ENCODE measurements at places on chromosomes 13 and 19.

DNA sequence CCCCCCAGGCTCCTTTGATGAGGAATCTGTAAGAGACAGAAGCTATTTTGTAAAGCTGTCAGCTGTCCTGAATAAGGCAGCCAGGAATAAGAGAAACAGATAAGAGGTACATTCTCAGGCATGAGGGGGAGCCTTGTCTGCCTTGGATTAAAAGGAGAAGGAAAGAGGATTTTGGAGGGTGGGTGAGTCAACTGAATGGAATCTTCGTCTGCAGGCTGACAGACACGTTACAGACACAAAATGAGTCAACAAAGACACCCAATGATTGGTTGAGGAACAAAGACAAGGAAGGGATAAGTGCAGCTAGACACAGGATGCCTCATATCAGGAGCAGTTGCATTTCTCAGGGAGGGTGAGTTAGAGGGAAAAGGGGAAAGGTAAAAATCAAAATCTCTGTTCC is 162.5 kb downstream of the OLFM4 start:
- no peak for DNase-seq

GRCh38 chr13:106464076-106464475 is 71.4 kb downstream of the EFNB2 start:
- DNase-seq = no peak

- no peak for DNase-seq
These were observed 7.3 kb upstream of the SLC7A9 start for GRCh38 chr19:32876919-32877285.

DNA sequence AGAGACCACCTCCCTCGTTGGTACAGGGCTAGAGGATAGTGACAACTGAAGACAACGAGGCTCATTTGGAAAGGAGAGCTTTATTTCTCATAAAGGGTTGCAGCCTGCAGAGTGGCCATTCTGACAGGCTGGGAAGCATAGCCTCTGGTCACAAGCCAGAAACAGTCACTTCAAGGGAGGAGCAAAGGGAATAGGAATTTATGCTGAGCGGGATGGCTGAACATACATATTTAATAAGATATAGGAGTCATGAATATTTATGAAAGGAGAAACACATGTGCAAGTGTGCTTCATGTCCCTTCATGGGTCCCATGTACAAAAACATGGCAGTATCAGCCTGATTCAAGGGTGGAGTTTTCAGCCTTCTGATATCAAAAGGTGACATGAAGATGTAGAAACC is 27.1 kb upstream of the URI1 start:
- DNase-seq = no peak

GRCh38 chr13:89925107-89925506 is 1422.4 kb upstream of the MIR17HG start:
- no peak for DNase-seq

- no peak for DNase-seq
These were observed 19.5 kb downstream of the SLC46A3 start for GRCh38 chr13:28699246-28699645.

GRCh38 chr19:56837004-56837403 is 3.5 kb downstream of the PEG3 start:
- no peak for DNase-seq

- DNase-seq = peak; percentile 33
These were observed at the start of gene AKT2 for GRCh38 chr19:40284501-40285352. AKT2 (minus strand) TSS chr19:40285345; CDS start chr19:40265267, 20,078 bp downstream.

GRCh38 chr13:63696055-63696454 is 2280.4 kb upstream of the PCDH20 start:
- no peak for DNase-seq

DNA sequence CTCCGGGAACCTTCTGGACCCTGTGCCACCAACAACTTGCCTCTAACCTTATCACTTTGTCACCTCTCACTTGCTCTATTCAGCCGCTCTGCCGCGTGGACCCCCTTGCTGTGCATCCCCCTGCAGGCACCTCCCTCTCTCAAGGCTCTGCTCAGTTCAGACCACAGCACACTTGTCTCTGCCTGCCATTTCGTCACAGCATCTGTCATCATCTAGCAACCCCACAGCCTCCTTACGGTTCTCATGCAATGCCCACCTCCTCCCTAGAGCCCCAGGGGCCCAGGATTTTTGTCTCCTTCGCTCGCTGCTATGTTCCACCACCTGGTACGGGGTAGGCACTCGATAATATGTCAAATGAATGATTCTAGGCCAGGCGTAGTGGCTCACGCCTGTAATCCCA is 4.8 kb downstream of the HAUS8 start:
- DNase-seq = no peak

GRCh38 chr19:53422551-53422950 is 9.2 kb upstream of the ZNF761 start:
- DNase-seq = no peak

GRCh38 chr13:111431206-111431605 is 110.8 kb downstream of the TEX29 start:
- DNase-seq = no peak

DNA sequence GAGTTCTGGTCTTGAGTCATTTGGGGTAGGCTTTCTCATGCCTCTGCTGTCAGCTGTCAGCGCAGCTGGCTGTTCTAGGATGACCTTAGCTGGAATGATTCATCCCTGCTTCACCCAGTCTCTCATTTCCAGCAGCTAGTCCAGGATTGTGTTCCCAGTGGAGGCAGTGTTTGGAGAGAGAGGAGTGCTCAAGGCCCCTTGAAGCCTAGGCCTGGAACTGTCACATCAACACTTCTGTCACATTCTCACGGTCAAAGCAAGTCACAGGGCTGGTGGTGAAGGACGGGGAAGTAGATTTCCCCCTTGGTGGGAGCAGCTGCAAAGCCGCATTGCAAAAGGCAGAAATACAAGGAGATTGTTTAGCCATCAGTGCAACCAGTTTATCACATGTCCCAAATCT is 15.2 kb downstream of the TPT1 start:
- no peak for DNase-seq

GRCh38 chr19:14505488-14506239 is 9.7 kb upstream of the GIPC1 start:
- peak; percentile 54 for DNase-seq

GRCh38 chr19:4057931-4058692 is 8.6 kb downstream of the ZBTB7A start:
- DNase-seq = peak; percentile 60

- DNase-seq = no peak
These were observed 319.8 kb downstream of the FOXO1 start for GRCh38 chr13:40346592-40346991.

- no peak for DNase-seq
These were observed 20.8 kb upstream of the CASP14 start for GRCh38 chr19:15028490-15028889.

DNA sequence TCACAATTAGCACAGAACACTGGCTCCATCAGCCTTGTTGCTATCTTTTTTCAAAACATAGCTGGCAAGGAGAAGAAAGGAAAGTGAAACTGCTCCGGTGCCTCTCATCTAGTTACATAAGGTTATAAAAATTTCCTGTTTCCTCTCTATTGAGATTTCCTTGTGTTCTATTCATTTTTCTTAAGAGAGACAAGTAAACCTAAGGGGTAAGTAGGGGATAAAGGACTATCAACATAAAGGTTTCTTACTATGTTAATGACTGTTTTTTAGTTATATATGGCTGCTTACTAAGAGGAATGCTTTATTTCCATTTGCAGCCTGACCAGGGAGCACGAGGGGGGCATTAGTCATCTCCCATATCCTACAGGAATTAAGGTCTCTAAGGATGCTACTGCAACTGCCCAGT is 73.2 kb upstream of the MLNR start:
- no peak for DNase-seq

DNA sequence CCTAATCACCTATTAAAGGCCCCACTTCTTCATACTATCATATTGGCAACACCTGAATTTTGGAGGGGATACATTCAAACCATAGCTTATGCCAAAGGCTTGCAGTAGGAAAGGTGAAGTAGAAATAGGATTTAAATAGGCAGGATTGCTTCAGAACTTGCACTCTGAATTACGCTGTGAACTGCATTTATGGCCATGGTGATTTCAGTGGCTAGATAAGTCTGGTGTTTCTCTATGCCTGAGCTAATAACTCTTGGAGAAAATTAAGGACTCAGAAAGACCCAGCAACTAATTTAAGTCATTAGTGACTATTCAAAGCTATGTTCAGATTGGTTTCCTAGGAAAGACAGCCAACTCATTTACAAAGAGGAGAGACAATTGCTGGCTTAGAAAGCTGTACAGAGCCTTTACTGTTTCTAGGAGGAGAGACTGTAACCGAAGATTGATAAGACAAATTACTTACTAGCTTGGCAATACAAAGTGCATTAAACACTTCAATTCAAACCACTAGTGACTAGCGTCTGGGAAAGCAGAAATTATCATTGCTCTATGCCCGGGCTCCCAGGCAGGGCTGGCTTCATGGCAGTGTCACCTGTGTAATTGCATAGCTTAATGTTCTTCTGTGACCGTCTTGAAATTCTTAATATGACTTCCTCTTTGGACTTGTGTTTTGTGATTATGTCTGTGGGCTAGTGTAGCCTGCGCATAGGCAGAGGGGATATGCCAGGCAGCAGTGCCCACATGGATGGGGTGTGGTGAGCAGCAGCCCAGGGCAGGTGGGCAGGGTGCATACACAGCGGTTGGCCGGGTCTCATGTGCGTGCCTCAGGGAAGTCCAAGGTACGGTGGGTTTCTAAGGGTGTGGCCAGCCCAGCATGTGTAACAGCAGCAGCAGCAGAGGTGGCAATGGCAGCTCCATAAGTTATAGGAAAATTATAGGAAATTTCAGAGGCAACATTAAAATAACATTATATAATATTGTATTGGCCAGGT is 60.1 kb downstream of the KL start:
- no peak for DNase-seq

- no peak for DNase-seq
These were observed 293.7 kb downstream of the PCDH17 start for GRCh38 chr13:57925250-57925649.

DNA sequence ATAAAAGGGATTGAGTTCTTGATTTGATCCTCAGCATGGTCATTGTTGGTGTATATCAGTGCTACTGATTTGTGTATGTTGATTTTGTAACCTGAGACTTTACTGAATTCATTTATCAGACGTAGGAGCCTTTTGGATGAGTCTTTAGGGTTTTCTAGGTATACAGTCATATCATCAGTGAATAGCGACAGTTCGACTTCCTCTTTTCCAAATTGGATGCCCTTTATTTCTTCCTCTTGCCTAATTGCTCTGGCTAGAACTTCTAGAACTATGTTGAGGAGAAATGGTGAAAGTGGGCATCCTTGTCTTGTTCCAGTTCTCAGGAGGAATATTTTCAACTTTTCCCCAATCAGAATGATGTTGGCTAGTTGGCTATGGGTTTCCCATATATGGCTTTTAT is 27.0 kb downstream of the POMP start:
- no peak for DNase-seq

DNA sequence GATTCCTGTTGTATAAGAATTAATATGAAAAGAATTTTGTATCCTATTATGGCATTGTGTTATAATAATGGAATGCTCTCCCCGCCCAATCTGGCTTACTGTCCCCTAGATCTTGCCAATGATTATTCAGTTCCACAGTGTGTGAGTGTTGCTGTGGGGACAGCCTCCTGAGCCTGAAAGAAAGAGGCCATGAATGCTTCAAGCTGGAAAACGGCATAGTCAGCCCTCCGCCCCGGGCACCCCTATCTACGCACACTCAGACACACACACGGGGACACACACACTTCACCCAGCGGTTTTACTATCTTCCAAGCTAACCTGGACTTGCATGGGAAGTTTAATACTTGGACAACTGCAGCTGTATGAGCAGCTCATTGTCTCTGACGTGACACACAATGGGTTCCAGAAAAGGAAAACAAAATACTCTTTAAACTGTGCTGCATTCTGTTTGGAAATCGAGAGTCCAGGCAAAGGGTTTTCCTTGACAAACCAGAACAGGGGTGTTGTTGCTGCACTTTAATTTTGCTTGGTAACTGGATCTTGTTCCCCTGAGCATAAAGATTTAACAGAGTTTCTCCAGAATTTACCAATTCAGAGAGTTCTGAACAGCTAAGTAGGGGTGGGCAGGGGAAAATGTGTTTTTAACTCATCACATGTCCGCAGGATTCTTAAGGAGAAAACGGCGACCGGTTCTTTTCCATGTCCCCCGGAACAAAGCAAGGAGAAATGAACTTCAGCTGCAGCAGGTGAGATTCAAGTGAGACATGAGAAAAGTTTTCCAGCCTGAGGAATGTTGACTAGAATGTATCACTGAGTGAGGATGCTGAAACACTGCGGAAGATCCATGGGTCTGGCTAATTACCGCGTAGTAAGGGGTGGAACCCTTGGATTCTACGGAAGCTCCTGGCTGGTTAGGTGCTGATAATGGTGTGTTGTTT is 472.9 kb downstream of the FOXO1 start:
- no peak for DNase-seq

DNA sequence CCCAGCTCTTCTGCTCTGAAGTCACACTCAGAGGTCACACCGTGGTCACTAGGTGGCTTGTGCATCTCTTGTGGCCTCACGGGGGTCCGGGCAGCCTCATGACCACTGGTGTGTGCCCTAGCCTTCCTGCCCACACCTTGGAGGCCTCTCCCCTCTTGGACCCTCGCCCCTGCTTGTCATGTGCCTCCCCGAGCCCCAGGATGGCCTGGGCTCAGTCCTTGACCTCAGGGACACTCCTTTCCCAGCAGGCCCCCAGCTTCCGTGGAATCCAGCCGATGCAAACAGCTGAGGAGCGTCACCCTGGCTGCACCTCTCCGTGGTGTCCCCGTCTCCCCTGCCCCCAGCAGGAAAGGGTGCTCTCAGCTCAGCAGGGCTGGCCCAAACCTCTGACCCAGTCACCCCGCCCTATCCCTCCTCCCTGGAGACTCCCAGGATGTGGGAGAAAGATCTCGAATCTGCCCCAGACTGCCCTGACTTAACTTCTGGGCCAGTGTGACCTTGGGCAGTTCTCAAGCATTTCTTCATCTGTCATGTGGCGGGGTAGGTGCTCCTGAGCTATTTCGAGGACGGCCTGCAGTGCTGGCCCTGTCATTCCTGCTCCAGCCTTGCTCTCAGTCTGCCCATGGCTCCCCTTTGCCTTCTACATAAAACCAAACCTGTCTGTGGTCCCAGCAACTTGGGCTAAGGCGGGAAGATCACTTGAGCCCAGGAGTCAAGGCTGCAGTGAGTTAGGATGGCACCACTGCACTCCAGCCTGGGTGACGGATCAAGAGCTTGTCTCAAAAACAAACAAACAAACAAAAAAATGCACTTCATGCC is 4.6 kb upstream of the SLC25A42 start:
- no peak for DNase-seq

GRCh38 chr13:49436890-49437289 is 7.0 kb downstream of the CAB39L start:
- no peak for DNase-seq

DNA sequence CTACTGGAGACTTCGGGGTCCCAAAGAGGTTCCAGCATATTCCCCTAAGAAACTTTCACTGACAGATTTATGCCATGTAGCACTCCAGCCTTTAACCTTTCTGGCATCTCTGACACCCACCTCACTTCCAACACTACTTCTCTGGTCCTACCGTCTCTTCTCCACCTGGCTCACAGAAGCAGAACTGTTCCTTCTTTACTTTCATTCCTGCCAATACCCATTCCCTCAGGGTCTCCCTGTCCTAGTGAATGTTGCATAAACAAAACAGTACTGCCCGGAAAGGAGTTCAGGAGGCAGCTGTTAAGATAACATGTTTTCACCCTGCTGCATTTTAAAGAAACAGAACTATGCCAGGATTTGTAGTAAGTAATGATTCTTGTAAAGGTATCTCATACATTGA is 136.0 kb upstream of the MIR17HG start:
- no peak for DNase-seq
